Upper lobe of left lung (tissue), 6 donors: ENCODE measurements at places on chromosomes 7 and 10. TPM values are rescaled to one million over a fixed set of nuclear protein-coding genes. Genes with fewer than 3 reads are reported as not detected.

- DNase-seq: no peak
Observed at GRCh38 chr7:14596421-14596820, 306.1 kb downstream of the DGKB start.

- no peak for DNase-seq
Observed at GRCh38 chr10:67836972-67837371, 1.0 kb downstream of the DNAJC12 start.

DNA sequence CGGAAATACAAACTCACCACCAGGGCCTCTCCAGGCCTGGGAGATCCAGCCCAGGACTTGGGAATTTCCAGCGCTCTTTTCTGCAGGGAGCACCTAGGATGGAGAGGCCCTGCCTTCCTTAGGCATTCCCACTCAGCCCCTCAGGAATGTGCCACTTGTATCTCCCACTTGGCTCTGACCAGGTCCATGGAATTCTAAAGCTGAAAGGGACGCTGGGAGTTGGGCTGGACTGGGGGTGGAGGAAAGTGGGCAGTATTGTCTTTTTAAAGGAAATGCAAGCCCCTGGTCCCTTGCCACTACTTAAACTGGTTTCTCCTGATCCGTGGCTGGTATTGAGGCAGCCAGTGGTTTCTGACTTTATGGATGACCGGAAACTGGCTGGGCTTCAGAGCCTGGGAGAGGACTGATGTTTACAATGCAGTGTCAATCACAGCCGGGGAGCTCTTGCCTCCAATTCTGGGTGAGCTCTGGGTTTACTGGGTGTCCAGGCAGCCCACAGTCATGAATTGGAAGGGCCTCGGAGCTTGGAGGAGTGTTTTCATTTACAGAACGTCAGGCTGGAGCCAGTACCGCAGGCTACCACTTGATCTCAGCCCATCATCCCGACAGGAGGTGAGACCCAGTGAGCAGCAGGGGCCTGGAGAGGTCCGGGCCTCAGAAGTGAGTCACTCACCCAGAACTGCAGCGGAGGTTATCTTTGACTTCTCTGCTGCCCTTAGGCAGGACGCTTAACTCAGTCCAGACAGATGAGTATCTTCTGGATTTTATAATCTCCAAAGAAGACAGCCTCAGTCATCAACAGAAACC lies 27.3 kb downstream of the AGAP3 start:
- peak; percentile 83 for DNase-seq

- DNase-seq: no peak
Observed at GRCh38 chr10:14023673-14024328, 306.9 kb downstream of the FRMD4A start.

DNA sequence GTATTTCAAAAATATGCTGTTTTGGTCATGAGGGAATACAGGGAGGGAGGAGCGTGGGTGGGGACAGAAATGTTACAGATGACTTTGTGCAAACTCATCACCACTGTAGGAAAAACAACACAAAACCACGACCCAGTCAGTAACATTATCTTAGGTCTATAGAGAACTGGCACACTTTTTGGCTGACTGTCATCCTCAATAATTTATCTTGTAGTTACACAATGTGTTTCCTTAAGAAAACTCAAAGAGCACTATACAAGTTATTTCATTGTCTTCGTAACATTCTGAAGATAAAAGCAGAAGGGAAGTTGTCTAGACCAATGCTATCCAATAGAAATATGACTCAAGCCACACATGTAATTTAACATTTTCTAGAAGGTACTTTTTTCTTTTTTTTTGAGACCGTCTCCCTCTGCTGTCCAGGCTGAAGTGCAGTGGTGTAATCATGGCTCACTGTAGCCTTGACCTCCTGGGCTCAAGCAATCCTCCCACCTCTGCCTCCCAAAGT lies 16.9 kb upstream of the CDK14 start:
- no peak for DNase-seq

- no peak for DNase-seq
Observed at GRCh38 chr10:50575477-50576244, 48.1 kb downstream of the SGMS1 start.

GRCh38 chr7:1096156-1097119 lies 8.5 kb downstream of the GPER1 start:
- peak; percentile 83 for DNase-seq

GRCh38 chr7:80185571-80185970 lies 50.9 kb downstream of the GNAI1 start:
- DNase-seq: no peak

DNA sequence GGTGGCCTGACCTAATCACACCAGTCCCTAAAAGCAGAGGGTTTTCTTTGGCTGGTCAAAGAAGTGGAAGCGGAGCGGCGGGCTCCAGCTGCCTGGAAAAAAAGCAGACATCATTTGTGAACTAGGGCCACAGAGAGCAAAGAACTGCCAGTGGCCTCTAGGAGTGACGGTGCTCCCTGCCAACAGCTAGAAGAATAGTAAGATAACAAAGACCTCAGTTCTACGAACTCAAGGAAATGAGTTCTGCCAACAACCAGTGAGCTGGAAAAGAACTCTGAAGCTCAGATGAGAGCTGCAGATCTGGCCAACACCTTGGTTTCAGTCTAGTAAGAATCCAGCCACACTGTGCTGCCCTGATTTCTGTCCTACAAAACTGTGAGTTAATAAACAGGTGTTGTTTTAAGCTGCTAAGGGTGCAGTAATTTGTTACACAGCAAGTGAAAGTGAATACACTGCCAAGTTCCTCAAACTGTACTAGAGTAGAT lies 178.0 kb downstream of the SRPK2 start:
- no peak for DNase-seq

DNA sequence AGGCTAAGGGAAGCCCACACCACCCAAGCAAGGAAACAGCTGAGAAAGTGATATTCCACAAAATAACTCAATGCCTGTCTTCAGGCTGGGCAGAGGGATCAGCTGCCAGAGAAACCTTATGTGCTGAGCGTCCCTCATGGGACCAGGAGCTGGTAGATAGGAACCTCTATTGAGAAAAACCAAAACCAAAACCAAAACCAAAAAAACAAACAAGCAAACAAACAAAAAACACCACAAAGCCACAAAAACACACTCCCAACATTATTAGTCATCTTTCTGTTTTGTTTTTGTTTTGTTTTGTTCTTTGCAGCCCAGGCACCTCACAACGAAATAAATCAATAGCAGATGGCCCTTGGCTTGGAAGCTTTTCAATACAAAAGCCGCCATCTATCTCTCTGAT lies 760.8 kb upstream of the CELF2 start:
- DNase-seq: no peak

Gene LMOD2
- total RNA-seq: not detected

Gene MRLN
- total RNA-seq: not detected
